Subcutaneous preadipocyte (primary cell): ENCODE measurements at places on chromosomes 5 and 9. TPM values are rescaled to one million over a fixed set of nuclear protein-coding genes. Genes with fewer than 3 reads are reported as not detected.

CDK9 gene
- total RNA-seq, result 42.8 and 43.0 TPM in 2 replicates

IFNA2 gene
- total RNA-seq, result not detected in 2 replicates

SEMA6A gene
- 0.20 and 0.37 TPM in 2 replicates for total RNA-seq

ESM1 gene
- 1.8 and 6.1 TPM in 2 replicates for total RNA-seq

SEC61B gene
- 77.8 and 87.8 TPM in 2 replicates for total RNA-seq

CFAP157 gene
- total RNA-seq, result not detected in 2 replicates

SPARC gene
- total RNA-seq, result 755 and 817 TPM in 2 replicates

SPATA6L gene
- 0.39 and 1.5 TPM in 2 replicates for total RNA-seq

FAXDC2 gene
- 3.1 and 7.3 TPM in 2 replicates for total RNA-seq

GCNT4 gene
- 0.37 and 0.39 TPM in 2 replicates for total RNA-seq

IL33 gene
- total RNA-seq, result 3.9 and 11.0 TPM in 2 replicates

LRRC19 gene
- not detected in 2 replicates for total RNA-seq

KCNV2 gene
- not detected in 2 replicates for total RNA-seq

ATP6V1G1 gene
- 46.7 and 74.2 TPM in 2 replicates for total RNA-seq

ADRB2 gene
- under 0.01 and 1.2 TPM in 2 replicates for total RNA-seq

OR2Y1 gene
- not detected in 2 replicates for total RNA-seq

SPZ1 gene
- not detected in 2 replicates for total RNA-seq

TLX3 gene
- not detected in 2 replicates for total RNA-seq

SLC34A3 gene
- not detected in 2 replicates for total RNA-seq

SLC6A7 gene
- total RNA-seq, result not detected in 2 replicates

CDH9 gene
- total RNA-seq, result not detected in 2 replicates
